GM13977 (cell line): ENCODE measurements at places on chromosomes 16 and 17.

GRCh38 chr17:57110579-57111325 lies 25.7 kb downstream of the AKAP1 start:
- no peak for DNase-seq

- DNase-seq: no peak
Observed at GRCh38 chr17:72456075-72456474, 335.3 kb downstream of the SOX9 start.

- DNase-seq: no peak
Observed at GRCh38 chr17:61495161-61495857, 43.1 kb downstream of the TBX4 start.

GRCh38 chr16:54362591-54363206 lies 76.1 kb upstream of the IRX3 start:
- no peak for DNase-seq

DNA sequence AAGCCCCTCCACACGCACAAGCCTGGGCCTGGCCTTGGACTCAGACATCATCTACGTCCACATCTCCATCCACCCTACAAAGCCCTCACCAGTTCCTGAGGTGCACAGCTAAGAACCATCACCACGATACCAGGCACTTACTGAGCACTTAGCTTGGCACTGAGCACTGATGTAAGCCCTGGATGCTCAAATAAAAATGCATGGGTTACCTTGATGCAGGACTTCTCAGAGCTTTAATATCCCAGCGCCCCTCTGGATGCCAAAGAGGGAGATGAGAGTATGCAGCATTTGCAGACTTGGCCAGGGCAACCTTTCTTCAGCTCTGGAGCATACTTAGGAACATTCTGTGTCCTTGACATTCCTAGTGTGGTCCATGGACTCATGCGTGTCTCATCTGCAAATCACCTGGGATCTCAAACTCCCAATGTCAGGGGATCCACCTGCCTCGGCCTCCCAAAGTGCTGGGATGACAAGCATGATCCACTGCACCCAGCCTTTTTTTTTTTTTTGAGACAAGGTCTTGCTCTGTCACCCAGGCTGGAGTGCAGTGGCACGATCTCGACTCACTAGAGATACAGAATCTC lies 69.8 kb downstream of the RAB11FIP4 start:
- DNase-seq: no peak

DNA sequence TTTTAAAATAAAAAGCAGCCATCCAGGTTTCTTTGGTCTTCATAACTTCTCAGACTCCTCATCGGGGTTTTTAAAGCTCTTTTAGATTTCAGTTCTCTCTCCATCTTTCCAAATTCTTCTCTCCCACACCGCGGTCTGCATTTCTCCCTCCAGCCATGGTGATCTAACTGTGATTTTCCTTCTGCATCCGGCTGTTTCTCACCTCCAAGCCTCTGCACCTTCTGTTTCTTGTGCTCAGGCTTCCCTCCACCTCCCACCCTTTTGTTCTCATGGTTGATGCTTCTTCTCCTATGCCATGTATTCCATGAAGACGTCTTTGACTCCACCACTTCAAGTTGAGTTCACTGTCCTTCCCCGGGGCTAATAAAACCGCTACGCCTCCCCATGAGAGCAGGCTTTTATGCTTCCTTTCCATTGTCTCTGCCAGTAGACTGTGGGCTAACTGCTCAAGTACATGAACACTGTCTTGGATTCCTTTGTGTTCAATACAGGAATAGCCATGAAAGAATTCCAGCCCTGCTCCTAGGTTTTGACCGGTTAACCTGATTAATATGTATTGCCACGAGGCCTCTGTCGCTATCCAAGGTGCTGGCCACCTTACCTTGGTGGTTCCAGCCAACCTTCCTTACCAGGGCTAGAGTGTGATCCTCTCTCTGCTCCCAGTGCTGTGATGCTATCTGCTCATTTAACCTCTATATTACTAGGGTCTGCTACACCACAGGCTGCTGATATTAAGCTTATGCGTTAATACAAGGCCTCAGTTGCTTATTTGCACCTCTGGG lies 625.1 kb downstream of the HS3ST4 start:
- no peak for DNase-seq

DNA sequence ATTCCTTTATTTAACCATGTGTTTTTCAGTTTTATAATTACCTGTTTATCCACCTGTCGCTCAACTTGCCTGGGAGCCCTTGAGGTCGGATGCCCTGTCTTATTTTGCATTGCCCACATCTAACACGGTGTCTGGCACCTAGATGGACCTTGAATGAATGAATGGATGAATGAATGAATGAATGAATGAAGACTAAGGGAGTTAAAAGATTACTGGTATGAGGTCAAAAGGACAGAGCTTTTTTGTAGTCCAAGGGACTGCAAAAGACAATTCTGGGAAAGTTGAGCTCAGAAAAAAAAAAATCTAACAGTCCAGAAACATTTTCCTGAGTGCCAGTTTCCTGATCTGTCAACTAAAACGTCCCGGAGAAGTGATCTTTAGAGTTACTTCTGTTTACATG lies 244.6 kb upstream of the MYOCD start:
- DNase-seq: no peak

DNA sequence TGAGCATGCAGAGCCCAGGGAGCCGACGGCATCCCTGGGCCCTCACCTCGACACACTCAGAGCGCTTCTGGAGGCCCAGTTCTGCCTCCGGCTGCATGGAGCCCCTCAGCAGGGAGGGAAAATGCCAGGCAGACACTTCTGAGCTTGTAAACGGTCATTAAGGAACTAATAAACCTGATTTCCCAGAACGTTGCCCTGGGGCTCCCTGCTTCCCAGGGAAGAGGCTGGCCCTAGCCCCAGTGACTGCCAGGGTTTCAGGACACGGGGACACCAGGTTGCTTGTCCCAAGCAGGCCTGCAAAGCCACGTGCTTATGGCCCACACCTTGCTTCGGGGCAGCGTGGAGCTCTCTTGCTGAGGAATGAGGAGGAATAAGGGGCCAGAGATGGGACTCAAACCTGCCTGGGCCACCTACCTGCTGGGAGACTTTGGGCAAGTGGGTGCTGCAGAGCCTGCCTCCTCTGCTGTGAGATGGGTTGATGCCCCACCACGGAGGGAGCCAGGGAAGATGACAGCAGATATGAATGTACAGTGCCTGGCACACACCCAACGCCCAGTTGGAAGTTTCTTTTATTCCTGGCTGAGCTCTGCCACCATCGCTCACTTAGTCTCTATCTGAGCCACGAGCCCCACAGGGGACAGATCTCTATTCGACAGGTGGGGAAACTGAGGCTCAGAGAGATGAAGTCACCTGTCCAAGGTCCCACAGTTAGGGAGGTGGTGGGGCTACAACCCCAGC lies 5.4 kb downstream of the RHBDF2 start:
- no peak for DNase-seq

DNA sequence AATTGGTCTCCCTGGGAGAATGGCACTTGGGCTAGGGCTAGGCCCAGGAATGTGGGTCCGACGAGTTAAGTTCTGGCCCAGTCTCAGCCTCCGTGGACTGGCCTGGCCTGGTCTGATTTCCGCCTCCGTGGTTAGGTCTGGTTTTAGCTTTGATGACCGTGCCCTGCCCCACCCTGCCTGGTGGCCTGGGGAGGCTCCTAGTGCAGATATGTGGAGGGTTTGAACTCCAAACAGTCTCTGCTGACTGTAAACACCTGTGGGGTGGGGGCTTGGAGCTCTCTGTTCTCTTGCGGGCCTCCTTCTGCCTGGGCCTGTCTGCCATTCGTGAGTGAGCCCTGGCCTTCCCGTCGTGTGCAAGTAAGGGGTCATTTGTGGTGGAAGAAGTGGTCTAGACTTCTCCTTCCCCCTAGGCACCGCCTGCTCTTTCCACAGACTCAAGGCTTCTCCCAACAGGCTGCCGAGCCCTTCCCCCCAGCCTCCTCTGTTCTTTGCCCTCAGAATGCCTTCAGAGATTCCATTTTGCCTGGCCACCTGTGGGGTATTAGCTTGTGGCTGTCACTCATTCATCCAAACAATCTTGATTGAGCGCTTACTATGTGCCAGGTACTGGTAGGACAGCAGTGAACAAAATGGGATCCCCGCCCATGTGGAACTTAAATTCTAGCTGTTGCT lies 1.6 kb downstream of the ATP6V0C start:
- DNase-seq: no peak

GRCh38 chr16:85480727-85481101 lies 132.4 kb upstream of the GSE1 start:
- DNase-seq: no peak

- DNase-seq: no peak
Observed at GRCh38 chr16:87828907-87829621, 40.2 kb downstream of the SLC7A5 start.

DNA sequence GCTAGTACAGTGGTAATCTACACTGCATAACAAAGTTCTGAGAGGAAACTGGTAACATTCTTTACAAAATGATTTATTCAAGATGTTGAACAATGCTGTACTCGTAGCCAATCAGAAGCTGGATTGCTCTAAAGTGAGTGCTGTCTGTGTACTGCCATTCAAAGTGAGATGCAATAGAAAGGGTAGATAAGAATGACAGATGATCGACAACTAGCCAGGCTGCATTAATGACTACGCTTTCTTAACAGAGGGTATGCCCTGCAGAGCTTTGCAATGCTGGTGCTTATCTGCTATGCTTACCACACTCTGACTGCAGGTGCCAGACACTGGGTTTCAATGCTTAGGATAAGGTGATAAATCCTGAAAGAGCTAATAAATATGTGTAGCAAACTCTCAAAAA lies 46.1 kb upstream of the SLC25A19 start:
- no peak for DNase-seq

GRCh38 chr17:10286324-10286723 lies 86.5 kb downstream of the MYH13 start:
- DNase-seq: no peak

- peak; percentile 72 for DNase-seq
Observed at GRCh38 chr17:8192070-8192815, 2.3 kb upstream of the BORCS6 start.

DNA sequence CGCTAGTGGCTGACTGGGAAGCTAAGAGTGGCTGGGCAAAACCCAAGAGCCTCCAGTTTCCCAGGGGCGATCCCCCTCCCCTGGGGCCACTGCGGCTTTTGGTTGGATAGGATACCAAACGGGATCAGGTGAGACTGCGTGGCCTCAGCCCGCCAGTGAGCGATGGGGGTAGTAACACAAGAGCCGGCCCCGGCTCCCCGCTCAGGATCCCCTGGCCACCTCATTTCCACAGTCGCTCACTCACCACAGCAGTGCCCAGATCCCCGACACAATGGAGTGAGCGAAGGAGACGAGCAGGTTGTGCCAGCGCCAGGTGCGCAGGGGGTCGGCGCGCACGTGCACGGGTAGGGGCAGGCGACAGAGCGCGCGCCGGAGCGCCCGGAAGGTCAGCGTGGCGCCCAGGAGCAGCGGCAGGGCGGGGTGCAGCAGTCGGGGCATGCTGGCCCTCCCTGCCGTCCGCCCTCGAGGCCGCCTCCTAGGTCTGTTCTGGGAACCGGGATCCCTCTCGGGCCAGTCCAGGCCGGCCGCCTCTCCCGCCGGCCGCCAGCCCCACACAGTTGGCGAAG lies 290 bp downstream of the TLCD1 start:
- no peak for DNase-seq

DNA sequence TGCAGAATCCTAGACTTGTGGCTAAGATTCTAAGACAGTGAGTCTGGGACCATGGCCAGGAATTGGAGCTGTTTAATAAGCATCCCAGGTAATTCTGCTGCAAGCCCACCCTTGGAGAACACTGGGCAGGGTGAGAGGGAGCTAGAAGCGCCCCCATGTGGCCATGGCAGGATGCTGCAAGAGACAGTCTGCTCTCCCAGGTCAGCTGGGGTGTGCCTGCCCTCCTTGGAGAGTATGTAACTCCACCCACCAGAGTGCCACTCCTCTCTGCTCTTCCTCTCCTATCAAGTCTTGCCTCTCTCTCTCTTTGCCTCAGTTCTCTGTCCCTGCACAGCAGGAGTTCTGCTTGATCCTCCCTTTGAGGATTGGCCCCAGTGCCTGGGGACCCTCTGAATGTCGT lies 14.9 kb downstream of the RCVRN start:
- peak; percentile 75 for DNase-seq

DNA sequence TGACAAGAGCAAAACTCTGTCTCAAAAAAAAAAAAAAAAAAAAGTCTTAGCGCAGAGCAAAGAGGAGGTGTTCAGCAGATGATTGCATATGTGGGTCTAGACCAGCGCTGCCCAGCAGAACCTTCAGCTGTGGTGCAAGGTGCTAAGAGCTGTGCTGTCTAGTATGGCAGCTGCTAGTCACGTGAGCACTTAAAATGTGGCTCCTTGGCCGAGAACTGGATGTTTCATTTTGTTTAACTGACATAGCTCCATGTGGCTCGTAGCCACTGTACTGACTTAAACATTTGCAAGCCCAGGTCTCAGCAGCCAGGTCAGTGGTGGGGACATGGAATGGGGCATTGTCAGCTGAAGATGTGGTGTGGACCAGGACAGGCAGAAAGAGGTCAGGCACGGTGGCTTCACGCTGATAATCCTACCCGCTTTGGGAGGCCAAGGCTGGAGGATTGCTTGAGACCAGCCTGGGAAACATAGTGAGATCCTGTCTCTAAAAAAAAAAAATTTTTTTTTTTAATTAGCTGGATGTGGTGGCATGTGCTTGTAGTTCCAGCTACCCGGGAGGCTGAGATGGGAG lies 9.2 kb downstream of the C1QTNF1 start:
- DNase-seq: no peak

- DNase-seq: no peak
Observed at GRCh38 chr16:18942061-18942460, 15.9 kb upstream of the SMG1 start.

GRCh38 chr17:7634384-7634783 lies 4.4 kb downstream of the SHBG start:
- DNase-seq: peak; percentile 31

GRCh38 chr17:10648956-10649355 lies 8.2 kb downstream of the MYH3 start:
- DNase-seq: no peak
